ENCODE measurements at places on chromosomes 12 and 14.

GRCh38 chr12:132600048-132601032 is 10.0 kb downstream of the LRCOL1 start:
- DNase-seq, result no peak

DNA sequence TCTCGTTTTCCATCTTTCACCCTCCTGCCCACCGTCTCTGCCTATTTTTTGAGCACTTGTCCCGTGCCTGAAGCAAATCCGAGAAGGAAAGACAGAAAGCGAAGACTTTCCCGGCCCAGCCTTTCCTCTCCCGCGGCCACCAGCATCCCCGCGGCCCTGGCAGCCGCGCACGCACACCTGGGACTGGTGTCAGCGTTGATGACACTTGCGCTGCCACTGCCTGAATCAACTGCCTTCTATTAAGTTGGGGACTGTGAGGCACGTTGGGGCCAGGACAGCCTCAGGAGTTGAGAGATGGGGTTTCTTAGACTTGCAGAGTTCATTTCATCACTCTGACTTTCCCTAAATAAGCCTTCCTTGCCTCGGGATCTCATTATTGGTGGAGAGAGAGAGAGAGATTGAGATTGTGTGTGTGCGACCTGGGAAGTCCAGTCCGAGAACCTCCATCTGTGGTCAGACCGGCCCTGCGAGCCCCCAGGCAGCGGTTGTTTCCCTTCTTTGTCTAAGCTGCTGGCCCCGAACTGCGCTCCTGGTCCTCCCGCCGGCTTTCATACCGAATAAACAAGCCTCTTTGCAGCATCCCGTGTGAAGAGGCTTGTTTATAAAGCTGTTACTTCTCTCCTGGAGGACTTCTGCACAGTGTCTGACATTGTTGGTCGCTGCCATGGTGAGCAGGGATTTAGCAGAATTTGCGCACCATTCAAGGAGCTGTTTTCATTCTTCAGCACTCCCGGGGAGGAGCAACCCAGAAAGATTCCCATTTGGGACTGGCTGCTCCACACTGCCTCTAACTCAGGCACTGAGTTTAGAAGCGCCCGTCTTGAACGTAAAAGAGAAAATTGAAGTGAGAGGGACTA is 1.5 kb downstream of the PDZRN4 start:
- DNase-seq, result no peak

GRCh38 chr14:27672047-27672446 is 1074.2 kb upstream of the NOVA1 start:
- no peak for DNase-seq

DNA sequence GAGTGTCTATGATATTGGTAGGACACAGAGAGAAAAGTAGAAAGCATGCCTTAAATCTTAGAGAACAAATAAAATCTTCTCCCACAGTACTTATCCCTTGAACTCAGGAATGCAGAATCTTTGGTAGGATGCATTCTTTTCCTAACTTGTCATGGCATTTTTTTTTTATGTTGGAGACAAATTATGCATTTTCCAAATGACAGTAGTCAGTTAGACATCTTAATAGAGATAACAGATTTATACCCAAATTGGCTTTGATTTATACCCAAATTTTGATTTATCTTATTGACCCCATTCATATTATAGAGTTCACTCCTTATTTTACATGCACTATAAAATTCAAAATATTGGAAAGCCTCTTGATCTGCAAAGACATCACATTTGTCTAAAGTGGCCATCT is 132.9 kb downstream of the CNTN1 start:
- no peak for DNase-seq

DNA sequence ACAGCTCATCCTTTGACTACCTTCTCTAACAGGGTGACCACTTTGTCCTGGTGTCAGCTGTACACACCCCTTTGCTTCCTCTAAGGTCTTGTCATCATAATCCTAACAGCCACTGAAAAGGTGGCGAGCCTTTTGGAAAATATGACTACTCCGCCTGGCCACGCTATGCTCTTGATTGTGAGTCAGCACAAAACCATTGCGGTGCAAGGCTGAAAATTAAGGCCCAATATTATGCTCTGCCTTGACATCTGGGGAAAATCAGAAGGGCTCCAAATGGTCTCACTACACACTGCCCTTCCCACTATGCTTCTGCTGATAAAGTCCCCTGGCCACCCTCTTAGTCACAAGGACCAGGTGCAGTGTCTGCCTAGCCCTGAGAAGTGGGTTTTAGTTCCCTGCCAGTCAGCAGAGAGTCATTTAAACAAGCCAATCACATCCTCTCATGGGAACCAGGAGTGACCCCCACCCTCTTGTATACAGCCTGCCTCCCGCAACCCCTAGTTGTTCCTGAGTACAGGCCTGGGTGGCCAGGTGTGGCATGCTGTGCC is 34.3 kb downstream of the FGD6 start:
- no peak for DNase-seq

DNA sequence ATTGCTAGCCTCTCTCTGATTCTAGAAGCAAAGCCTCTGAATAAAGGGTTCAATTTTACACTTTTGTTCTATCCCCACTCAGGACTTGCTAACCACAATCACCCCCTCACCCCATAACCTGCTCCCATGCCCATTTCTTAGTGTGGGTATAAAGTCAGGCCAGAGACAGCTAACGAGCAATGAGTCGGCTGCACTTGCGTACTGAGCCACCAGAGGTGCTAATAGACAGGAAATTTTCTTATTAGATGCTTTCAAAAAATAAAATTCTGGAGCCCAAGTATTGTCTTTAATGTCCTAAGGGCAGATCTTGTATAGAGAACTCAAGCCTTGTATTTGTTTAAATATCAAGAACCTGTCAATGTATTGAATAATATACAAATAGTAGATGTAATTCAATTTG is 256.9 kb downstream of the SYT1 start:
- peak; percentile 44 for DNase-seq

GRCh38 chr14:72909163-72909562 is 15.3 kb upstream of the DPF3 start:
- DNase-seq, result no peak

- no peak for DNase-seq
Observed at GRCh38 chr14:92973798-92974372, 50.9 kb downstream of the CHGA start.

DNA sequence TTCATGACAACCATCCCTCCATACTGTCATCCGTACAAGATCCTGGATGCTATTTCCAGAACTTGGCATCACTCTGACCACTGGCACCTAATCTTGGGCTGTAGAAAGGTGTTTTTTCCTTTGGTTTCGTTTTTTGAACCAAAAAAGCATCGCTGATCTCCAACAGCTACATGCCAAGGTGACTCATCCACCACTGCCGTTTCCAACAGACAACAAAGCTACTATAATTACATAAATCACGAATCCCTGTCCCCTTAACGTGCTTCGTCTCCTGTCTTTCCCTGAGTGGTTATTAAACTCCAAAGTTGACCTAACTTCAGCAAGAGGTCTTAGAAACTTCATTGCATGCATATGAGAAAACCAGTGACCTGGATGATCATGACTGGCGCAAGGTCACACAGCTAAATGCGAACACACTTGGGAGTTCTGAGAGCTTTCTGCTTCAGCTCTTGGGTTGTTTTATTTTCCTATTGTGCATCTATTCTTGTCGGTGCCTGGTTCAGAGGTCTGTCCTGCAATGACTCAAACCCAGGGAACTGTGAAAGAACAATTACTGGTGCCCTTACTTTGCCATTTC is 99.9 kb downstream of the PPM1H start:
- DNase-seq, result no peak

DNA sequence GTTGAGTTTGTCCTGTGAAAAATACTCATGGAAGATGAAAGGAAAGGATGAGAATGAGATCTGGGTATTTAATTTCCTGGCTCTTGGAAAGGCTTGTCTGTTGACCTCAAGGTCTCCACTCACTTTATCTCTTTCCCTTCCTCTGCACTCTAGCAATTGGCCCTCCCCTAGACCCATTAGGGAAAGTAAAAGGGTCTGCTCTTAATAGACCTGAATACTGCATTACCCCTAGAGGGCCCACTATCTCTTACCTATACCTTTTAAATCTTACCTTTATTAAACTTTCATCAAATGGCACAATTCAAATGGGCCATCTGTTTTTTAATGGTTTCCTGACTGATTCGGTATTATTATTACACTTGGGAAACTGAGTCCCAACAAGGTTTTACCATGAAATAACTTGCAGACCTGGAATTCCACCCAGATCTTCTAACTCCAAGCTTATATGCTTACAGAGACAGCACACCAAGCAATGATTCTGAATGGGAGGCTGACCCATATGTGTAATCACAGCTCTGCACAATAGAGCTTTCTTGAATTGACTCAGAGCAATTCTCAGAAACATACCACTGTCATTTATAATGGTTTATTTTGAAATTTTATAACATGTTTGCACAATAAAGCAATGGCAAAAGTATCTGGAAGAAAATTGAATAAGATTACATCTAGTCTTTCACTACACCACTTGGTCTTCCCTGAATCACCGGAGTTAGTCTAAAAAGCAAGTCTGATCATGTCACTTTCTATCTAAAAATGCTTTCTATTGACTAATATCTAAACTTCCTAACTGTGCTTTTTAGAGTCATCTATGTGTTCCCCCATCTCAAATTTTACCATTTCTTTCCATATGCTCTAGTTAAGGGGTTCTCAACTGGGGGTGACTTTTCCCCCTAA is 618.5 kb downstream of the NRXN3 start:
- no peak for DNase-seq

GRCh38 chr12:67482751-67483661 is 165.5 kb upstream of the DYRK2 start:
- DNase-seq, result peak; percentile 44

DNA sequence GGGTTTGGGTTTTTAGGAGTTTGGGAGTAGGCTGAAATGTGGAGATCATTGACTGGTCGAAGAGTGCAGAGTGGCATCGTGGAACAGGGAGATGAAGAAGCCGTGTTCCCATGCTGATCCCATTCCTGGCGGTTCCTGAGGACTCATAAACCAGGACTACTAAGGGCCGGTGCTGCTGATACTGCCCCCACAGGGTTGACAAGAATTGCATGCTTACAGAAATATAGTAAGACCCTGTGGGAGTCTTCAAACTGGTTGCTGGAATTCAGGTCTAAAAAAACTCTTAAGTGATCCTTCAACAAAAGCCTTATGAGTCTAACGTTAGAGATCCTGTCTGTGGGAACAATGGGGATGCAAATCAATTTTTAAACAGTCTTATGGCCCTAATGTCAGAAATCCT is 64.0 kb upstream of the ARHGAP5 start:
- no peak for DNase-seq

DNA sequence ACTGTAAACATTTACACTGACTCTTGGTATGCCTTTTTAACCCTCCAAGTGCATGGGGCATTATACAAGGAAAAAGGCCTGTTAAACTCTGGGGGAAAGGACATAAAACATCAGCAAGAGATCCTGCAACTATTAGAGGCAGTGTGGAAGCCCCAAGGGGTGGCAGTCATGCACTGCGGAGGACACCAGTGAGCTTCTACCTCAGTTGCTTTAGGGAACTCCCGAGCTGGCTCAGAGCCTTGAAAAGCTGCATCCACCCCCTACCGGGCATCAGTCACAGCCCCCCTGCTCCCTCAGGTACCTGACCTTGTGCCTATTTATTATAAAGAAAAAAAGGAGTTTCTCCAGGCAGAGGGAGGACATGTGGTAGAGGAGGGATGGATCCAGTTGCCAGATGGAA is 695.6 kb upstream of the LMO3 start:
- no peak for DNase-seq
